Activated B cell treated with CpG ODN at 0.5 μM for 24 hours (primary cell): ENCODE measurements at places on chromosomes 7 and 10. TPM values are rescaled to one million over a fixed set of nuclear protein-coding genes. Genes with fewer than 3 reads are reported as not detected.

- no peaks in the 10 kb centered on the region for H3K36me3 ChIP-seq
- H3K4me3 ChIP-seq, result no peak overlapping the region
- H3K27me3 ChIP-seq, result no peaks in the 10 kb centered on the region
- H3K27ac ChIP-seq, result no peak overlapping the region
- H3K4me1 ChIP-seq, result no peaks in the 10 kb centered on the region
Observed at GRCh38 chr7:132061937-132062336, 505.5 kb upstream of the PODXL start.

DNA sequence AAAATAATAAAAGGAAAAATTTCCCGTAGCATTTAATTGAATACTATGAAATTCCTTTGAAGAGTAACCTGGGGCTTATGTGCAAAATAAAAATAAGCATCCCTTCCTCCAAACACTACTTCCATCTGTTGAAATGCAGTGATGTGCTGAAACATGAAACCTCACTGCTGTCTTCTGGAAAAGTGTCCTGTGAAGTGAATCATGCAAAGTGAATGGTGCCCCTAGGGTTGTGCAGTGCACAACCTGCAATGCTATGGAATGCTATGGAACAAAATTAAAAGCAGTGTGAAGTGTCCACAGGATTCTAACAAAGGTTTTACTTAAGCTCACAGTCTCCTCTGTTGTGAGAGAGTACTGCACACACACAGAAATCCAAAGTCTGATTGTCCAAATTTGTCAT is 480.9 kb downstream of the ETV1 start:
- DNase-seq, result no peak
- no peaks in the 10 kb centered on the region for H3K27me3 ChIP-seq
- no peak overlapping the region for H3K27ac ChIP-seq
- H3K4me1 ChIP-seq, result no peaks in the 10 kb centered on the region
- no peak overlapping the region for H3K4me3 ChIP-seq

The LRRC18 gene
- total RNA-seq, result not detected in 2 replicates

The MRC1 gene
- total RNA-seq, result 0.11 and 0.15 TPM in 2 replicates
